ENCODE measurements at places on chromosomes 6 and 20.
A peak's percentile ranks its signal among the peaks of the same experiment; 100 is the strongest.

GRCh38 chr6:169868458-169868857 is 117.0 kb downstream of the ERMARD start:
- DNase-seq: peak; percentile 38

DNA sequence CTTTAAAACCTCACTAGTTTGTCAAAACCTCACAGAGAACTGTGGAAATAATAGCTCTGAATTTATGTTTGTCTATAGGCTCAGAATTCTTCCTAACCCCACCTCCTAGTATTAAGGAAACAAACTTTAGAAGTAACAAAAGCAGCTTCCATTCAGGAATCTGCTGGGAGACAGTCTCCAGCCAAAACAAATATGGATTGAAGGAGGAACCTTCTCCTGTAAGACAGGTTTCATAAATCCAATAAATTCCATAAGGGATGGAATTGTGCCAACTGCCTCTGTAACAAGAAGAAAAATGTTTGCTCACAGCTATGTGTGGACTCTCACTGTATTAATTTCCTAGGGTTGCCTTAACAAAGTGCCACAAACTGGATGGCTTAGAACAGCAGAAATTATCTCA is 7.5 kb downstream of the SYCP2 start:
- no peak for DNase-seq

DNA sequence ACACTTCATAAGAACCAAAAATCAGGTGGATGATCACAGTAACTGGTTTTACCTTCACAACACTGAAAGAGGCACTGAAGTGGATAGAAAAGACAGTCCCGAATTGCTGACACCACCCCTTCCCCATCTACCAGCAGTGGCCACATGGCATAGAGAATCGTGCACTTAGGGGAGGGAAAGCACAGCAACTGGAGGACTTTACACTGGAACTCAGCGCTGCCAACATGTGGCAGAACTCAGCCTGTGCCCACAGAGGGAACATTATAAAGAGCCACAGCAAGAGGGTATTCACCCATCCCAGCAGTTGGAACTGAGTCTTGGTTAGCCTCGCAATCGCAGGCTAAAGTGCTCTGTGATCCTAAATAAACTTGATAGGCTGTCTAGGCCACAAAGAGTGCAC is 6.5 kb upstream of the KIAA1586 start:
- no peak for DNase-seq

GRCh38 chr20:62668441-62669027 is 26.2 kb downstream of the SLCO4A1 start:
- DNase-seq: peak; percentile 36

- no peak for DNase-seq
Measured at GRCh38 chr6:137407816-137408215, 86.4 kb downstream of the OLIG3 start.

- DNase-seq: no peak
Measured at GRCh38 chr6:103122766-103123601, 1729.5 kb downstream of the GRIK2 start.

DNA sequence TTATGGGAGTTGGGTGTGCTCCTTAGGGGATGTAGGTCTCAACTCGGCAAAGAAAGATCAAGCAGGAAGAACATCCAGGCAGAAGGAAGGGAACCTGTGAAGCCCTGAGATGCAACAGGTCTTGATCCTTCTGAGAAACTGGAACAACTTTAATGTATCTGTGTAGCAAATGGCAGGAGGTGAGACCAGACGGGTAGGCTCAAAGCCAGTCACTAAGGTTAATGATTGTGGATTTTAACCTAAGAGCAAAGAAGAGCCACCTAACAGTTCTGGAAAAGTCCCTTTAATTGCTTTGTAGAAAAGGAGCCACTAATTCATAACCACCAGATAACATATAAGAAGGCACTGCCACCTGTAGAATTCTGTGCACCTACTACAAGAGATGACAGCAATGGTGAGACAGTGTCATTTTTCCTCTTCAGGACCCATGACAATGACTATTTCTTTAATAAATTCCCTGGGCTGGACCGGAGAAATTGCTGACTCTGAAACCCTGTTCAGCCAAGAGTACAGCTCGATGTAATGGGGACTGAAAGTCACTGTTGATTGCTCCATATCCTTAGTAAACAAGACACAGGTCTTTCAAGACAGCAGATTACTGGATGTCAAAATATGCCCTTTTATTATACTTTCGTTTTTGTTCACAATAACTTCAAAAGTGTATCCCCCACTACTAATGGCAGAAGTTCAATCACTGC is 326.2 kb downstream of the CBLN4 start:
- no peak for DNase-seq

- no peak for DNase-seq
Measured at GRCh38 chr6:131967948-131968347, 16.8 kb upstream of the CCN2 start.

DNA sequence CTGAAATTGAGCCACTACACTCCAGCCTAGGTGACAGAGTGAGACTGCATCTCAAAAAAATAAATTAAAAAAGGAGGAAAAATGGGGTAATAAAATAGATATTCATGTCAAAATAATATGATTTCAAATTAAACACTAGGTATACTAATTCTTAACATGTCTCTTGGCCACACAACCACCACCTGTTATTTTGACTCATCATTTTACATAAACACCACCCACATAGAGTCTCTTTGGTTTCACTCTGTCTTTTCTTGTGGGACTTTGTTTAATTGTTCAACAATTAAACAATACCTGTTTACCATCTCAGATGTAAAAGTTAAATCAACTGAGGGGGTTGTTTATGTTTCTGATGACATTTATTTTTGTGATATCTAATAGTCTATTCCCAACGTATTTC is 476.8 kb upstream of the ADGRB3 start:
- DNase-seq: no peak

GRCh38 chr6:134238960-134239795 is 78.7 kb downstream of the SGK1 start:
- no peak for DNase-seq

DNA sequence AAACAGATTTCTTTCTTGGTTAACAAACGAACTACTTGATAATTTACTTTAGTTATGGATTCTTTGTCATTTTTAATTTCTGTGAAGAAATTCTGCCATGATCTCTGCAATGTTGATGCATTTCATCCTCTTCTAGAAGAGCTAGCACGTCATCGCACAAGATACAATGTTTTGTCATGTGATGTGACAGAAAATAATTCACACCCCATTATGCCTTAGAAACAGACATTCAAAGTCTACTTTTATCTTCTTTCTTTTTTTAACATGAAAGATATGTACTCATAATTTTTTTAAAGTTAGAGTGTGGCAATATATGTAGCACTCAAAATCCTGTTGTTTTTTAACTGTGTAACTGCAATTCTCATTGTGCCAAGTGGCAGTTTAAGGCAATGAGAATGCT is 39.6 kb upstream of the NELFCD start:
- DNase-seq: no peak

- no peak for DNase-seq
Measured at GRCh38 chr20:1061484-1062221, 56.7 kb upstream of the PSMF1 start.

GRCh38 chr20:35306931-35307517 is 14.8 kb upstream of the FAM83C start:
- DNase-seq: peak; percentile 2

- no peak for DNase-seq
Measured at GRCh38 chr20:3081641-3082040, 2.9 kb downstream of the AVP start.

GRCh38 chr6:136791296-136792094 is 782 bp downstream of the MAP3K5 start:
- peak; percentile 40 for DNase-seq

DNA sequence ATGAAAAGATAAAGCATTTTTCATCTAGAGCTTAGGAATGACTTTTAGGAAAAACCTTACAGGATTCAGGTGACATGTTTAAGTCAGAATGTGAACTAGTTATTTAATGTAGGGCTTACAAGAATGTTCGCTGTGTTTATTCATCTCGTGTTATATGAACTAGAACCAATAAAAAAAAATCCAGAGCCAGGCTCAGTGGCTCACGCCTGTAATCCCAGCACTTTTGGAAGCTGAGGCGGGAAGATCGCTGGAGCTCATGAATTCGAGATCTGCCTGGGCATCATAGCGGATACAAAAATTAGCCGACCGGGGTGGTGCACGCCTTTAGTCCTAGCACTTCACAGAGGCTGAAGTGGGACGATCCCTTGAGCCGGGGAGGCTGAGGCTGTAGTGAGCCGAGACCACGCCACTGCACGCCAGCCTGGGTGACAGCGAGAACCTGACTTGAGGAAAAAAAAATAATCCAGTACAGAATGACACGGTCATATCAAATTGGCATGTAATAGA is 46.3 kb downstream of the OR2B2 start:
- no peak for DNase-seq

- no peak for DNase-seq
Measured at GRCh38 chr6:21045135-21045700, 511.0 kb downstream of the CDKAL1 start.

DNA sequence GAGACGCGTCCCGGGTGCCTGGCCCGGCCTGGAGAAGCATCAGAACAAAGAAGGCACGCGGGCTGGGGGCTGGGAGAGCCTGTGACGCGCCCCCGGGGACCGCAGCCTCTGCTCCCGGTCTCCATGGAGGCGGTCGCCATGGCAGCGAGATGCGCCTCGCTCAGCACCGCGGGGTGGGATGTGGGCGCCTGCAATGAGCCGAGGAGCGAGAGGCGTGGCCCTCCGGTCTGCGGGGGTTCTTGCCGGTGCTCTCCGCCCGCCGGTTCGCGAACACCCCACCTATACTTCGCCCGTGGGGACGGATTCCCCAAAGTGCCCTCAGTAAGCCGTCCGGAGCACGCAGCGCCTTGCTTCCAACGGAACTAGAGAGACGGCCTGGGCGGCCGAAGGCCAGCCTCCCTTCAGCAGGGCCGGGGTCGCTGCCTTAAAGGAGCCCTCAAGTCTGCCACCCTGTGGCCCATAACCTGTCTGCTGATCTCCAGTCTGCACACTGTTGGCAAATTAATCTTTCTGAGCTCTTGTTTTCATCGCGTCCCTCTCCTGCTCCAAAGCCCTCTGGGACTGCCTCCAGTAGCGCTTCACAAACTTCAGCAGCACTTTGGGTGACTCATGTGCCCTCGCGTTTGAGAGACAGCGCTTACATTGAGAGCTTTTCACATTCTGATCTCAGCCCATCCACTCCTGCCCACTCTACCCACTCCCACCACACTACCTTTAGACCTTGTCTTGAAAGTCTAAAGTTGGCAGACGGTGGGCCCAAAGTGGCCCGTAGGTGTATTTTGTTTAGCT is 983 bp upstream of the ADISSP start:
- DNase-seq: peak; percentile 85

- DNase-seq: no peak
Measured at GRCh38 chr20:45036044-45036755, 64.7 kb downstream of the KCNS1 start.

DNA sequence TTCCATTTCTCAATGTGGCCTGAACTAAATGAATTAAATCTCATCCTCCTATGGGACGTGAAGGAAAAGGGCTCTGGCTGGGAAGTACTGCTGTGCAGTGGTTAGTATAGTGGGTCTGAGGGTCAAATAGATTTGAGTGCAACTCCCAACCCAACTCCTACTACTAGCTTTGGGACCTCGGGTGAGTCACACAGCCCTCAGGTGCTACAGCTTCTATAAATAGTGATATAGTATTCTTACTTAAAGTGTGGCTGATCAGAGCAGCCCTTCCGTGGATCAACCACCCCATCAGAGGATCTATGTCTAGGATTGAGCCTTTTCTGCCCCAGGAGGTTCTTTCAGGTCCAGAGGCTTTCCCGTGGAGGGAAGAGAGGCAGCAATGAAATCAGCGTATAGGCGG is 904 bp upstream of the UST start:
- DNase-seq: no peak

- no peak for DNase-seq
Measured at GRCh38 chr6:126072834-126073233, 86.5 kb downstream of the TRMT11 start.

DNA sequence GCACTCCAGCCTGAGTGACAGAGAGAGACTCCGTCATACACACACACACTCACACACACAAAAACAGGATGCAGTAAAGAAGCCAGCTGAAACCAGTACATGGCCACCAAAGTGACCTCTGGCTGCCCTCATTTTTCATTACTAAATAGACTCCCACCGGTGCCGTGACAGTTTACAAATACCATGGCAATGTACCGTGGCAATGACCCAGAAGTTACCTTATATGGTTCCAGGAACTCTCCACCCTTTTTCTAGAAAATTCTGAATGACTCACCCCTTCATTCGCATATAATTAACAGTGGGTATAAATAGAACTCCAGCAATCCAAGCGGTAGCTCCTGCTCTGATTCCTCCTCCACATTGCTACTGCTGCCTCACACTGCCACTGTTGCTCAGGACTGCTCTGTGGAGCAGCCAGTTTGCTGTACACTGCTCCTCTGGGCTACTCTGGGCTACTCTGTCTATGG is 57.7 kb downstream of the SNX5 start:
- no peak for DNase-seq

GRCh38 chr6:170205534-170206316 is 85.2 kb downstream of the DLL1 start:
- no peak for DNase-seq

- DNase-seq: no peak
Measured at GRCh38 chr20:53739799-53740785, 146.5 kb upstream of the ZNF217 start.

DNA sequence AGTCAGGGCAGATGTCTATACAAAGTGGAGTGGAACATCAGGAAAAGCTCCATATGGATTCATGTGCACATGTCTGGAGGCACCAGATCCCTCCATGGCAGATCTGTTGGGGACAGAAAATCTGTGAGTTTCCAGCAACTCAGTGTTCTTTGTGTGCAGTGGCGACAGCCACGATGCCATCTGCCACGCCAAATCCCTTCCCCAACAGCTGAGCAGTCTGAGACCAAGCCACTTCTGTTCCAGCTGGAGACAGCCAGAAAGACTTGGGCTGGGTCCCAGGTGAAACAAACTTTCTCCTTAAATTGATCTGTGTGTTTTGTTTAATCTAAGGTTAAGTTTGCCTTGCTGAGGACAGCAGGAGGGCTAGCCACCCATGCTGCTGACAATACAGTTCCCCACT is 22.9 kb downstream of the FKBP1A start:
- no peak for DNase-seq

DNA sequence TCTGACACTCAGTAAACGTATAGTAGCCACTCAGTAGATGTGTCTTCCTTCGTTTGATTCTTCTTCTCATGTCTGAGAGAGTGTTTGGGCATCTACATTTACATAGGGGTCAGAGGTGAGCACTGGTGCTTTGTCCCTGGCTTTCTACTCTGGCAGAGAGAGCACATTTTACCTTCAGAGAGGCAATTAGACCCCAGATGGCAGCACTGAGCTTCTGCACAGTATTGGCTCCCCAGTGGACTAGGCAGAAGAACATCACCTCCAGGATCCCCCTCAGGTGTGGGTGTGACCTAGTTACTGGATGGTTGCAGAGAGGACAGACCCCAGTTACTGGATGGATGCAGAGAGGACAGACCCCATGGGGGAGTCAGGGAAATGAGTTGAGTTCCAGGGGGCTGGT is 327.2 kb downstream of the DHX35 start:
- DNase-seq: no peak

Data from stimulated activated naive CD4-positive, alpha-beta T cell (primary cell).